ENCODE measurements at places on chromosomes 3 and 15.
A peak's percentile ranks its signal among the peaks of the same experiment; 100 is the strongest.

- H3K27ac ChIP-seq = no peak overlapping the region
- H3K36me3 ChIP-seq = no peaks in the 10 kb centered on the region
- H3K4me1 ChIP-seq = no peaks in the 10 kb centered on the region
These were observed 252.9 kb upstream of the SOX2 start for GRCh38 chr3:181458857-181459256.

GRCh38 chr15:99282121-99282520 lies 30.8 kb downstream of the LRRC28 start:
- peaks cover 20% of the 10 kb centered on the region for H3K36me3 ChIP-seq
- no peak for DNase-seq
- H3K4me1 ChIP-seq = peaks cover 32% of the 10 kb centered on the region

DNA sequence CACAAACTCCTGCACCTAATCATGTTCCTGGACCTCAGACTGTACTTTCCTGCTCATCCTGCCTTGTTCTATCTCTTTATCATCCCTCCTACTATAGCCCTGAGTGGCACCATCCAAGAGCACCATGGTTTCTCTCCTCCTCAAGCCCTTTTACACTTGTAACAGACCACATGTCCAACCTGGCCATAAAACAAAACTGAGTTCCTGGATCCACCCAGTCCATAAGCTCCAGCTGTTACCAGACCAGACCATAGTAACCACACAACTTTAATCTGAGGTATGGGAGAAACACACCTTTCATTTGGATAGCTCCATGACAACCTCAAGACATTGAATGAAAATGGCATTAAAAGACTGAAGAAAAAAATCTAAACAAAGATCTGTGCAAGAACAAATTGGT lies 9.1 kb downstream of the TM4SF18 start:
- no peak overlapping the region for H3K27ac ChIP-seq
- H3K4me3 ChIP-seq = no peak overlapping the region
- peaks cover 11% of the 10 kb centered on the region for H3K27me3 ChIP-seq

GRCh38 chr15:58352026-58352929 lies 79.5 kb upstream of the LIPC start:
- H3K4me3 ChIP-seq = no peak overlapping the region
- no peak for DNase-seq
- H3K27ac ChIP-seq = no peak overlapping the region
- H3K27me3 ChIP-seq = peaks cover 5% of the 10 kb centered on the region
- H3K4me1 ChIP-seq = peaks cover 10% of the 10 kb centered on the region

- no peak for DNase-seq
- no peaks in the 10 kb centered on the region for H3K27me3 ChIP-seq
- no peak overlapping the region for H3K27ac ChIP-seq
- H3K4me1 ChIP-seq = no peaks in the 10 kb centered on the region
These were observed 5.5 kb downstream of the MYL3 start for GRCh38 chr3:46857485-46858341.

GRCh38 chr3:94616833-94617232 lies 554.0 kb downstream of the NSUN3 start:
- H3K4me1 ChIP-seq = no peaks in the 10 kb centered on the region
- no peak for DNase-seq
- H3K36me3 ChIP-seq = no peaks in the 10 kb centered on the region
- no peaks in the 10 kb centered on the region for H3K27me3 ChIP-seq
- no peak overlapping the region for H3K4me3 ChIP-seq

DNA sequence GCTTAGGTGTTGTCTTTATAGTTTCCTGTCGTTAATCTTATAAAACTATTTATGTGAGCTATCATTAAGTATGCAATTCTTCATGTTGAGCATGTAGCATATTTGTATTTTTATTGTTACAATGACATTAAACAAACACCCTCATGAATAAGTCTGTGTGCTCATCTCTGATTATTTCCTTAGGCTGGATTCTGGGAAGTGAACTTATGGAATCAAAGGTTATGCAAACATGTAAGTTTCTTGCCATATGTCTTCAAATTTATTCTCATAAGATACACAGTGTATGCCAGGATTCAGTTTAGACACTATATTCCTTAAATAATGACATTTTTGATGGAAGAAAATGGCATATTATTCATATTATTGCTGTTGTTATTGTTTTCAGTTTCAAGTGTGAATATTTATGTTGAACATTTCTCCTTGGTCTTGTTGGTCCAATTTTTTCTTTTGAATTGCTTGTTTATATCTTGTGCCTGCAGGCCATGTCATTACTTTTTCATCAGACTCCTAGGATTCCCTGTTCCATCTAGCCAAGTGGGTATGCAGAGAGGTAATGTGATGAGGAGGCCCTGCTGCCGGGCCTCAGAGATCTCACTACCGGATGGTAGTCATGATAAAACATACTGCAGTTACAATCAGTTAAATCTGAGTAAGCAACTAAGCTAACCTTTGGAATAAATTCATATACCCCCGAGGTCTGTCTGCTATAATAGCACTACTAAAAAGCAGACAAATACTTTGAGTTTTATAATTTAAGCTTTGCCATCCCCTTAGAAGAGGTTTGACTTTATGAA lies 684.3 kb upstream of the SGO1 start:
- no peak for DNase-seq
- H3K4me1 ChIP-seq = no peaks in the 10 kb centered on the region
- no peak overlapping the region for H3K4me3 ChIP-seq
- no peaks in the 10 kb centered on the region for H3K27me3 ChIP-seq
- no peaks in the 10 kb centered on the region for H3K36me3 ChIP-seq

GRCh38 chr15:92062505-92062904 lies 209.0 kb downstream of the SLCO3A1 start:
- DNase-seq = no peak
- H3K27me3 ChIP-seq = no peaks in the 10 kb centered on the region
- H3K4me1 ChIP-seq = no peaks in the 10 kb centered on the region
- H3K36me3 ChIP-seq = no peaks in the 10 kb centered on the region
- H3K4me3 ChIP-seq = no peak overlapping the region

- H3K27ac ChIP-seq = no peak overlapping the region
- H3K4me3 ChIP-seq = no peak overlapping the region
- no peaks in the 10 kb centered on the region for H3K36me3 ChIP-seq
These were observed 339.5 kb upstream of the DNAJC19 start for GRCh38 chr3:181329024-181329423.

DNA sequence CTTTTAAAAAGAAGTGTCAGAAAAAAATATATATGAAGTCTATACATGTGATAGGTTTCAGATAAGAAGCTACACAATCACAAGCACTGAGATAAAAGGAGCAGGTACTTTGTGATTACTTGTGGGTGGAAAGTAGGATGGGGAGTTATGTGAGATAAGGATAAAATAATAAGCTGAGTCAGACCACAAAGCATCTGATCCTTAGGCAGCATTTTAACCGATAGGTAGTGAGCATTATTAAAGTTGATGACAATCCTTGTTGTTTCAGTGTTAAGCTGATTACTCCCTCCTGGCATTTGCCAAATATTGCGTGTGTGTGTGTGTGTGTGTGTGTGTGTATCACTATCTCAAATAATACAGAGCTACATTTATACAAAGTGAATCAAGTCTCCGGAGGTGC lies 483.1 kb downstream of the NAALADL2 start:
- no peaks in the 10 kb centered on the region for H3K27me3 ChIP-seq
- no peaks in the 10 kb centered on the region for H3K36me3 ChIP-seq
- H3K4me1 ChIP-seq = no peaks in the 10 kb centered on the region
- no peak overlapping the region for H3K4me3 ChIP-seq
- no peak for DNase-seq

DNA sequence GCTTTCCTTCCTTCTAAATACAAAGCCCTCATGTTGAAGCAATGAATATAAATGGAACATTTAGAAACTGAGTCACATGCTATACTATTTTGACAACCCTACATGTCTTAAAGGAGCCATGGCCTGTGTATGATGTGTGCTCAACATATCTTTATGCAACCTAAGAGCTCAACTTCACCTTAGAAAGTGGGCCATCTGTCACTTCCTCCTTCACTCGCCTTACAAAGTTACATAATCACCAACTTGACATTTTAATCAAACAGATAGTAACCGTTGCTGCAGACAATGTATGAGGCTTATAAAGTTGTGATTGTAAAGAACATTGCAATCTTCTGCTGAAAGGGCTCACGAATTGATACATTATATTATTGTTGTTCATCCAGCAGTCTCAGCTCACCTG lies 163.6 kb downstream of the SERPINI1 start:
- no peak overlapping the region for H3K27ac ChIP-seq
- H3K27me3 ChIP-seq = no peaks in the 10 kb centered on the region
- DNase-seq = no peak
- no peaks in the 10 kb centered on the region for H3K4me1 ChIP-seq

DNA sequence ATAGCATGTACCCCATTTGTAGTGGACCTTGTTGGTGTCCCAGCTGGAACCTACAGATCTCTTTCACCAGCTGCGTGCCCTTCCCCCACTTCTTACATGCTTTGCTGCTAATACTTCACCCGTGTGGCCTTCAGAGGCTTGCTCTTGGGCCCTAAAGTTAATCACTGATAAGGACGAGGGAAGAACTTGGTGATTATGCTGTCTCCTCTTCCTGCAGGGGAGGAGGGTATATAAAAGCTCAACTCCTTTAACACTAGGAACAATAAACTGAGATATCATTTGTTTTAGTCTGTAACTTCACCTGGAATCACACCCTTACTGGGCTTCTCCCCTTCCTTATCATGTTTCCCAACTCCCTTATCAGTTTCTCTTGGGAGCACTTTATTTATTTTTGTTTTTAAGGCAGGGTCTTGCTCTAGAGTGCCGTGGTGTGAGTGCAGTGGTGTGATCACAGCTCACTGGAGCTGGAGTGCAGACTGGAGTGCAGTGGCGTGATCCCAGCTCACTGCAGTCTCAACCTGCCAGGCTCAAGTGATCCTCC lies 43.2 kb upstream of the PIK3R4 start:
- DNase-seq = no peak
- peaks cover 44% of the 10 kb centered on the region for H3K27me3 ChIP-seq
- H3K36me3 ChIP-seq = no peaks in the 10 kb centered on the region
- no peak overlapping the region for H3K4me3 ChIP-seq
- no peaks in the 10 kb centered on the region for H3K4me1 ChIP-seq

DNA sequence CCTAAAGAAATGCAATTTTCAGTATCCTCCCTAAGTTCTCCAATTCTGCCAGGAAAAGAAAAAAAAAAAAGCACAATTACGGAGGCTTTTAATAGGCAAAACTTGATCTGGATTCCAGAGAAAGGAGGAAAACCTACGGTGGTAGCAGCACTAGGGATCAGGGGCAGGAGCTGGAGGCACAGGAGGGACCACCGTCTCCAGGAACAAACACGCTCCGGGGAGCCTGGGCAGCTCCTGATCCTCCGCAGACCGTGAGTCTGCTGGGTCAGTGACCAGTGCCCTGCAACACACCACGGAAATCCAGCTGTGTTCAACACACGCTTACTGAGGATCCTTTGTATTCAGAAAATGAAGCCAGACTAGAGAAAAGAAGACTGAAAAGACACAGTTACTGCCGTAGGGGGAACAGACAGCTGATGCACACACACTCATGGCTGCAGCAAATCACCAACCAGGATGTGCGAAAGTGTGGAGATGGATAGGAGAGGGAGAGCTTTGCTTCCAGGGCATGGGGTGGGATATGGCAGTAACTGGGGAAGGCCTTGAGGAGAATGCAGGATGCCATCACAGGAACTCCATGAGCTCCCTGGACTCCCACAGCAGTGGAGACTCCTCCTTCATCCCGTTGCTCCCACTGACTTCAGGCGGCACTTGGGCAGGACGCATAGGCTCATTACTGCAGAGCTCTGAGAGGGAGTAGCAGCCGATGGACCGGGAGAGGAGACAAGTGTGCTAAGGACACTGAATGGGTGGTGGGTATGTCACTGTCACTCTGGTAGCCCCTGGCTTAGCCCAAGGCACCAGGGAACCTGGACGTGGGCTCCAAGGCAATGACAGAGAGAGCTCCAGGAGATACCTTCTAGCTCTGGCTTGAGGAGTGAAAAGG lies 167.0 kb downstream of the ATP10A start:
- H3K4me1 ChIP-seq = no peaks in the 10 kb centered on the region
- no peak overlapping the region for H3K4me3 ChIP-seq
- no peaks in the 10 kb centered on the region for H3K27me3 ChIP-seq
- no peak overlapping the region for H3K27ac ChIP-seq
- H3K36me3 ChIP-seq = peaks cover 38% of the 10 kb centered on the region

DNA sequence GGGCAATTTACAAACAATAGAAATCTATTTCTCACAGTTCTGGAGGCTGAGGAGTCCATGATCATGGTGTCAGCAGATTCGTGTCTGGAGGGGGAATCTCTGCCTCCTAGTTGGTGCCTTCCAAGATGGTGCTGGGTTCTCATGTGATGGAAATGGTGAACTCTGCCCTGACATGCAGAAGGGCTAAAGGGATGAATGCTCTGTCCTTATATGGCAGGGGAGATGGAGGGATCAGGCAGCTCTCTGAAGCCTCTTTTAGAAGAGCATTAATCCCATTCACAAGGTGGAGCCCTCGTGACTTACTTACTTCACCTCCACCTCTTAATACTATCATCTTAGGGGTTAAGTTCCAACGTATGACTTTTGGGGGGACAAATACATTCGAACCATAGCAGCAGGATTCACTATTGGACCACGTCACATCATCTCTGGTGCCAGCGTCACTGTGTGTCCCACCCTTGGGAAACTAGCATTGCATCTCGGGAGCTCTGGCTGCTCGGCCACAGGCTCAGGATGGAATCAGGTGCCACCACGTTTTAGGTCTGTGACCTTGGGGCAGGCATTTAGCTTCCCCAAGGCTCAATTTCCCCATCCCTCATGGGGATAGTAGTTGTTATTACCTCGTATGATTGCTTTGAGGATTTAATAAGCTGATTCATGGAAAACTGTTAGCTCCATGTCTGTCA lies 53.0 kb downstream of the SV2B start:
- H3K4me3 ChIP-seq = no peak overlapping the region
- H3K27me3 ChIP-seq = peaks cover 42% of the 10 kb centered on the region
- DNase-seq = no peak
- no peaks in the 10 kb centered on the region for H3K36me3 ChIP-seq
- no peaks in the 10 kb centered on the region for H3K4me1 ChIP-seq

DNA sequence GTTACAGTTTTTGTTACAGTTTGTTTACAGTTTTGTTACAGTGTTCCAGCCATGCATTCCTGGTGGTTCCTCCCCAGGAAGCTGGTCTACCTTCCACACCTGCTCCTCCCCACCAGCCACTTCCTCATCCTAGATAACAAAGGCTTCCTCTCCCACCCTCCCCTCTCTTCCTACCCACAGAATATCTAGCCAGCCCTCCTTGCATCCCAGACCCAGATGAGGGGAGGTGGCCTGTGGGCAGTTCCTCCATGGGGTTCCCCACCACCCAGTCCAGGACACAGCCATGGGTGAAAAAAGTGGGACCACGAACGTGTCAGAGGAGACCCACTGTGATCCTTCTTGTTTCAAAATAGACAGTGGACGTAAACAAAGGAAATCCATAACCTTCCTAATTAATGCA lies 122.8 kb upstream of the ABHD17C start:
- no peak for DNase-seq
- H3K27me3 ChIP-seq = peaks cover 8% of the 10 kb centered on the region
- H3K4me1 ChIP-seq = peaks cover 8% of the 10 kb centered on the region
- no peak overlapping the region for H3K27ac ChIP-seq
- no peak overlapping the region for H3K4me3 ChIP-seq

DNA sequence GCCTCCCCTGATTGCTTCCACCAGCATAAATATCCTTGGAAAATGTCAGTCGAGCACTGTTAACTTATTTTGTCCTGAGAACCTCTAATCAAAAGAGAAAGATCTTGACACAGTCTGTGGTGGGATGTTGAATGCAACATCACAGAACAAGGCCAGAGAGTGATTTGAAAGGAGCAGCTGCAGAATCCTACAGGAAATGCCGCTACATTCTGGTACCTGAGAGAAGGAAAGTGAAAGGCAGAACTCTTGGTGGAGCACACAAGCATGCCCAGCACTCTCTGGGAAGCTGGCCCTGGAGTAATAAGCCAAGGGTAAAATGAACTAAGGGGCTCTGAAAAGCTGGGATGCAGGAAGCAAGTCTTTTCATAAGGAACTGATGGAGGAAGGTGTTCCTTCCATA lies 75.8 kb downstream of the CBLB start:
- no peaks in the 10 kb centered on the region for H3K27me3 ChIP-seq
- peak overlapping the region; percentile 61 for H3K27ac ChIP-seq
- H3K36me3 ChIP-seq = peaks cover 46% of the 10 kb centered on the region
- no peak overlapping the region for H3K4me3 ChIP-seq
- H3K4me1 ChIP-seq = peaks cover 57% of the 10 kb centered on the region
- no peak for DNase-seq
